ENCODE measurements at places on chromosomes 4 and X.

DNA sequence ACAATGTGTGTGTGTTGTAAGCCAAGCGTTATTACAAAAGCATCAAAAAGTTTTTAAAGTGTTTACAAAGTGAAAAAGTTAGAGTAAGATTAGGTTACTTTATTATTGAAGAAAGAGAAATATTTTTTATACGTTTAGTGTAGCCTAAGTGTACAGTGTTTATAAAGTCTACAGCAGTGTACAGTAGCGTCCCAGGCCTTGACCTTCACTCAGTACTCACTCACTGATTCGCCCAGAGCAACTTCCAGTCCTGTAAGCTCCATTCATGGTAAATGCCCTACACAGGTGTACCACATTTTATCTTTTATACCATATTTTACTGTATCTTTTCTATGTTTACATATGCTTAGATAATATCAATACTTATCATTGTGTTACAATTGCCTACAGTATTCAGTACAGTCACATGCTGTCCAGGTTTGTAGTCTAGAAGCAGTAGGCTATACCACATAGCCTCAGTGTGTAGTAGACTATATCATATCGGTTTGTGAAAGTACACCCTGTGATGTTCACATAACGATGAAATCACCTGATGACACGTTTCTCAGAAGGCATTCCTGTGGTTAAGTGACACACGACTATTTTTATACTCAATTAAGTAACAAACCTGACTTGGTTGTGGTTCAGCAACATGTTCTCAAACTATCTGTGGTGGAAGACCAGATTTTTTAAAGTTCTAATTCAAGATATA lies 152.0 kb upstream of the EDNRA start:
- no peak for DNase-seq

DNA sequence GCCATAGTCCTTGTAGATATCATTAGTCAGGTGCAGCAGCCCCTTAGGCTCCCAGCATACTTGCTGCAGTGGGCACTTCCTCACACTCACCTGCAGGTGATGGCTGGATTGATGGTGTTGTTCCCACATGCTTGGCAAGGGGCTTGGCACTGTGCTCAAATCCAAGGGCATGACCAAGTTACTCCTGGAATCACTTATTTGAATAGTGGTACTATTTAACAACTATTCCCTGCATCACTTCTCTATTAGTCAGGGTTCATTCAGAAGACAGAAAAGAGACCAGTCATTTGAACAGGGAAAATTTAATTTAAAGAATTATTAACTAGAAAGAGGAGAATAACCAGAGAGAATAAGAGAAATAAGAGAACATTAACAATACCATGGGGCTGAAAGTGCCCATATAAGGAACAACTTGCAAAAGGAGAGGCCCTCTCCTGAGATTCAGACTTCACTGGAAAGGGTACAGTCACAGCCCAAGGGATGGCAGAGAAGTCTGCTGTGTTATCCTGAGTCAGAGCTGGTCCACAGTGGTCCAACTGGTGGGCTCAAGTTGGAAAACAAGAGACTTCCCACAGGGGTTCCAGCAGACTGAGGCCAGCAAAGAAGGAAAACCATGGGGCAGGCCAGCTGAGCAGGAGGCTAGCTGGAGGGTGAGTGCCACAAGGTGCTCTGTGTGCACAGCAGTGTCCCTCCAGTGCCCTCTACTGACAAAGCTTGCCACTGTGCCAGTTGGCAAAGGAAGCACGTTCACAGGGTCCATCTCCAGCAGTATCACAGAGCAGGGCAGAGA lies 9.8 kb downstream of the SPP1 start:
- peak; percentile 87 for DNase-seq

DNA sequence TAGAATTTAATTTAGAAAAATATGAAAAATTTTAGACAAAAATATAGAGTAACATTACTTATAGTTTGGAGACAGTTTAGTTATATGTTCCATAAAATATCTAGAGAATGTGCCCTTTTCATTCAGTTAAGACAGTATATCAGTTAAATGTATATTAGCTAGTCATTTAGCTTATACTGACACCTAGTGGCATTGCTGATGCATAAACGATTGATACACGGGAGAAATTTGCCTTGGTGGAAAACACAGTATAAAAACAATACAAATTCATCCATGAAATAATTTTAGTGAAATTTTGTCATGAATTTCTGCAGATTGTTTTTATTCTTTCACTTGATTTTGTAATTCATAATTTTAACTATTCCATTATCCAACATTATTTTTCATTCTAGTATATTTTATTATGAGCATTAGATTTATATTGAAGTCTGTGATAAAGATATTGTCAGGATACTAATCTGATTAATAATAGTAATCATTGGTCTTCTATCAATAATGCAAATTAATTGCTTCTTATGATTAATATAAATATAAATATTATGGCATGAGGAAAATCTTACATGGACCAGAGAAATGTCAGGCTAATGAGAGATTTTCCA lies 219.0 kb downstream of the TLL1 start:
- peak; percentile 66 for DNase-seq

DNA sequence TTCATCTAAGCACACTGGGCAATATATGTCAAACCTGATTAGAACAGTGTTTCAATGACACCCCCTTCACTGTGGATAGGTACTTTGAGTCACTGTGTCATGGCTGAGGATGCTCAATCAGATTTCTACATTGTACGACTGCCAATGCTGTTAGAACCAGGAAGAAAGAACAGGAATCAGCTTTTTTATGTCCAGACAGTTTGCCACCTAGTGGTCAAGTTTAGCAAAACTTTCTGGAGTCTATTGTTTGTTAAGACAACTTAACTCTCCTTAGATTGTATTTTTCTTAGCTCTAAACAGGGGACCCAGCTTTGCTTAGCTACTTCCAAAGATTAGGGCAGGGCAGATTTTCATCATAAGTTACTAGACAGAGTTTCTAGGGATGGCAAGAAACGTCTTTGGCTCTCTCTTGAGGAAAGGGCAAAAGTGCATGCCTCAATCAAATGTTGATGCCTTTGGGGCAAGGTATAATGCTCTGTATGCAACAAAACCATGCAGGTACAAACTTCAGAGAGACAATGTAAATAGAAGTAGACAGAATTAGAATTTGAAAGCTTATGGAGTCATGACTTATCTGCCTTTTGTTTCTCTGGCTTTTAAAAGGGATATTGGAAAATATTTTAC lies 40.5 kb upstream of the BMP3 start:
- DNase-seq, result peak; percentile 66

- DNase-seq, result no peak
These were observed 64.3 kb upstream of the COX18 start for GRCh38 chr4:73133784-73134183.

DNA sequence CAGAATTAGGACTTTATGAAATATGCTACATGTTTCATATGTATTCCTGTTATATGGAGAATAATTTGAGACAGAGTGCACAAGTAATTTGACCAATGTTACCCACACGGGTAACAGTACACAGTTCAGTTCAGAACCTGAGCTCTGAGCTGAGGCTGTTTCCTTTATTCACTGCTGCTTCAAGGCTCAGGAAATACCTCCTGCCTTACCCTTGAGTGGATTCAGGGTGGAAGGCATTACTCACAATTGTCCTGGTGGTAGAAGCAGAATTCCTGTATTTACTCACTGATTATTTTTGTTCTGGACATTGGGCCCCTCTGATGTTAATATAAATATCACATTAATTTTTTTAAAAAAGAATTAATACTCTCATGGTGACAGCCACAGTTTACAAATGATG lies 73.5 kb upstream of the CAMK2D start:
- no peak for DNase-seq

GRCh38 chrX:70960730-70961129 lies 29.8 kb upstream of the SLC7A3 start:
- peak; percentile 36 for DNase-seq

DNA sequence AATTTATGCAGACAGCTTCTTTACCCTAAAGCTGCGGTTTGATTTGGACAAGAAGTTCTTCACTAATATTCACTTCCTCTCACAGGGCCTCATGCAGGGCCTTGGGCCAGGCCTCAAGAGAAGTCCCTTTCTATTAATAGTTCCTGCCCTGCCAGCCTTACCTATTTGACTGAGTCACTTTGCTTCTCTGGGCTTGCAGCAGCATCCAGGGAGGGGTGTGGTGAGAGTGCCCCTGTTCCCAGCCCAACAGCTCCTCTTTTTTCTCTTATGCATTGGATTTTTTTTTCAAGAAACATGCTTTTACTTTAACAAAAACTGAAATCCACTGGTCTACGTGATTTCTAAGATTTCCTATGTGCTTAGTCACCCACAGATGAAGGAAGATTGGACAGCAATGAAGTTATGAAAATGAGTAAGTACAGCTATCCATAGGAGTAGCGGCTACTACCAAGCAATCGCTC lies 26.7 kb downstream of the FAM156B start:
- DNase-seq, result no peak

GRCh38 chr4:155667568-155668511 lies 1.2 kb downstream of the GUCY1A1 start:
- peak; percentile 5 for DNase-seq

GRCh38 chrX:133868682-133869081 lies 116.7 kb downstream of the GPC3 start:
- DNase-seq, result no peak

GRCh38 chr4:10144479-10144878 lies 27.9 kb upstream of the WDR1 start:
- DNase-seq, result no peak

GRCh38 chr4:147799986-147800555 lies 68.2 kb downstream of the ARHGAP10 start:
- no peak for DNase-seq

DNA sequence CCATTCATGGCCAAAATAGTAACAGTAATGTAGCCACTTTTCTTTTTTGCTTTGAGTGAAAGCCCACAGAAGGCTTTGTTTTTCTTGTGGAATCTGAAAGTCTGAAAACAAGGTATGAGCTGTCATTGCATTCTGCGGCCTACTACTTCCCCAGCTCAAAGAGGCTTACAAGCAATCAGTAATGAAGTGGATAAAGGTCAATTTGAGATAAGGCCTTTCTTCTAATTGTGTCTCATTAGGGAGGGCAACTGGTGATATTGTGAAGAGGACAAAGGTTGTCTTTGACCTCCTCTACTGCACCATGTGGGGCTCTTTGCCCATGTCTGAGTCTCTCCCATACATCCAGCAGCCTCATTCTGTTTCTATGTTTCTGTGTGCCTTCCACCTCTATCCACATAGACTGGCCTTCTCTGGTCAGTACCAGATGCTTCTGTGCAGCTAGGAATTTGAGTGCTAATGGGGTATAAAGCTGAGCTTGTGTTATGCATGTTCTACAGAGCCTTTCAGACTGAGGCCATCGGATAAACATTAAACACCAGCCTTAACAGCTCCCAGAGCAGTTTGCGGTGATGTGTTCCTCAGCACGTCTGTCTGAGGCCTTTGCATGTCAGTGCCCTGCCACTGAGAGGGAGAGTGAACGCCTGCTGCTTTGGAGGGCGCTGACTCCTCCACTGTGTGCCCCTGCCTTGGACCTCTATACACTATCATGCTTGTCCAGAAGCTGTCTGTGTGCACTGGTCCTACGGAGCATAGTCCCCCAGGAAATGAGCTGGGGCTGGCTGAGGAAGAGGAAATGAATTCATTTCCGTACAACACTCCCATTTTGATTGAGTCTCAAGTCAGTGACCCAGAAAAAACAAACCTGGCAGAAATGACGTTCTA lies 80.2 kb downstream of the SH2D1A start:
- no peak for DNase-seq

- DNase-seq, result peak; percentile 54
These were observed 7.2 kb upstream of the CCSER1 start for GRCh38 chr4:90120037-90120436.

DNA sequence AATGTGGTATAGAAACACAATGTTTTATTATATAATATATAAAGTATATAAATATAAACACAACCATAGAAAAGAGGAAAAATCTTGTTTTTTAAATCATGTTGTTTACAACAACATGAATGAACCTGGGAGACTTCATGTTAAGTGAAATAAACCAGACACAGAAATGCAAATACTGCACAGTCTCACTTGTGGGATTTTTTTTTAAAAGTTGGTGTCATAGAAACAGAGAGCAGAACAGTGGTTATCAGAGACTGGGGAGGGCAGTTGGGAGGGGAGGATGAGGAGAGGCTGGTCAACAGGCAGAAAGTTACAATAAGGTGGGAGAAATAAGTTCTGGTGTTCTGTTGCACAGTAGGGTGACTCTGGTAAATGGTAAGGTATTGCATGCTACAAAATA lies 57.1 kb downstream of the FREM3 start:
- DNase-seq, result no peak

GRCh38 chr4:78286281-78286680 lies 229.2 kb downstream of the FRAS1 start:
- no peak for DNase-seq

Measured in SK-MEL-5 (cell line).